ENCODE measurements at places on chromosomes 5 and 9. TPM values are rescaled to one million over a fixed set of nuclear protein-coding genes. Genes with fewer than 3 reads are reported as not detected.

DNA sequence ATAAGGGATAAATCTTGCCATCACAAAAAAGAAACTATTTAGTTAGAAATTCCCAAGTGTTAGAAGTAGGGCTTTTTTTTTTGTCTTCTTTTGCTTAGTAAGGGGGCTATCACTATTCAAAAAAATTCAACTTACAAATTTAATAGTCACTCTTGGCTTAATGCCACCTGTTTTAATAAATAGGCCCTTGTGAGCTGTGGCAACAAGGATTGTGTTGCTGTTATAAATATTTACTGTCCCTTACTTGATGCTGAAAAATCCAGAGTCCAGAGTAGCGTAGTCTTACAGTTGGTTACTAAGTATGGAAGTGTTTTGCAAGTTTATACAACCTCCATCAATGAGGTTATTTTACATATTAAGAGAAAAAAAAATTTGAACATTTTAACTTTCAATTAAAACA is 21.4 kb upstream of the CEP78 start:
- no peak for DNase-seq

DNA sequence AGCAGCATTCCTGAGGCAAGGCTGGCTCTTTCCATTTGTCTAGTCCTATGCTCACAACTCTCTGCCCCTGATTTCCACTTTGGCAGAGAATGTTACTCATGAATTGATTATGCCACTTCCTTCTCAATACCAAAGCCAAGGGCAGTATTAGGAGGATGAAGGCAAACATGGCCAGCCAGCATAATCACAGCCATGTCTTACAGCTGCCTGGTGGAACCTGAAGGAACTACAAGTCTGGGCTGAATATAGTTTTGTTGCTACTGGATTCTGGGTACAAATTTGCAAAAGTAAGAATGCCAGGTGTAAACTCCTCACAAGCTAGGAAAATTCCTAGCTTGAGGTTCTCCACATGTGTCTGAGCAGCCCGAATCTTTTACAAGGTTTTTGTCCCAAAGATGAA is 4.2 kb downstream of the SIL1 start:
- DNase-seq = peak; percentile 19

DNA sequence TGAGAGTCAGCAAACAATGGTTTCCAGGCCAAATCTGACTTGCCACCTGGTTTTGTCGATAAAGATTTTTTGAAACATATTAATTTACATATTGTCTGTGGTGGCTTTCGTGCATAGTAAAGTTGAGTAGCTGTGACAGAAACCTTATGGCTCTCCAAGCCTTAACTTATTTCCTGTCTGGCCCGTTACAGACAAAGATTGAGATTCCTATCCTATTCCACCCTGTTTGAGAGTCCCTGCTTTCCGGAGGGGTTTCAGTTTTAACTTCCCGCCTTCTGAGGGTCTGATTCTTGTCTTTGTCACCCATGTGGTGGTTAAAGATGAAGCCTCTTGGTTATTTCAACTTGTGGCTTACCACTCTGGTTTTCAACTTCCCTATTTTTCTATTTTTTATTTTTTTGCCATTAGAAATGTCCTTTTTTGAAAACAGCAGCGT is 11.4 kb downstream of the OTULIN start:
- no peak for DNase-seq

DNA sequence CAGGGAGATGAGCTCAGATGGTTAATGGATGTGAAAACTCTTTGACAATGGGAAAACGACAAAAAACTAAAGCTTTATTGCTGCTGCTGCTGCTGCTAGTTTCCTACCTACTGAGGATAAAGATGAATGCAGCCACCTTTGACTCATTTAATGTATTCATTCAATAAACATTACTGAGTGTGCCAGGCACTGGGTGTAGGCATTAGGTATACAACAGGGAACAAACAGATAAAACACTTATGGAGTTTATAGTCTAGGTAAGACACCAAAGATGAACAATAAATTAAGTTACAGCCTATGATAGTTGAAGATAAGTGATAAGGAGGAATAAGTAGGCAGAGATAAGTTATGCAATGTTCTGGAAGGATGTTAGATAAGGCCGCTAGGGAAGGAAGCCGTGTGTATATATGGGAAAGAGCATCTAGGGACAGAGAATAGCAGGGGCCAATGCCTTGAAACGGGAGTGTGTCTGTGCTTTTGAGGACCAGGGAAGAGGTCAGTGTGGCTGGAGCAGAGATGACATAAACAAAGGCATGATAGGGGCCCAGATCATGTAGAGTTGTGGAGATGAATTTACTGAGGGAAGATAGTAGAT is 477.6 kb downstream of the NTRK2 start:
- DNase-seq = no peak

DNA sequence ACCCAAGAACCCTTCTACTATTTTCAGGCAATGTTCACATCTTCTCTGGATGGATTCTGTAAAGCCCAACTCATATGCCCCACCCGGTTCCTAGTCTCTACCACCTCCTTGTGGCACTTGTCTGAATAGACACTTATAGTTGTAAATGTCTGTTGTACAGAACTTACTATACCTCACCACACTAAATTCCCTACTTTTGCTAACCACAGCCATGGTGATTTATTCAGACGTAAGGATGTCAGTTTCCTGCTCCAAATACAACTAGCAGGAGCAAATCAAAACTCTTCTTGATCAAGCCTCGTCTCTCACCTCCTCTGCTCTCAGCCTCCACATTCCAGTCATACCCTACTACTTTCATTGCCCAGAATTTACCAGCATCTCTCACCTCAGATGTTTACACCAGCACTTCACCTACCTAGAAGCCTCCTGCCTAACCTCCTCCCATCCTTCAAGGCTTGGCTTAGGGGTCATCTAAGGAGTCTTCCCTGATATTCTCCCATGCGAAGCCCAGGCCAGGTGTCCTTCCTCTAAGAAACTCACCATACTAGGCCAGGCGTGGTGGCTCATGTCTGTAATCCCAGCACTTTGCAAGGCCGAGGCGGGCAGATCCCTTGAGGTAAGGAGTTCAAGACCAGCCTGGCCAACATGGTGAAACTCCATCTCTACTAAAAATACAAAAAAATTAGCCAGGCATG is 75.5 kb downstream of the MAPKAP1 start:
- peak; percentile 48 for DNase-seq

- no peak for DNase-seq
These were observed 1.1 kb downstream of the EIF4E1B start for GRCh38 chr5:176631383-176632200.

IL4 gene
- total RNA-seq = 1.4 TPM

- no peak for DNase-seq
These were observed 143.8 kb upstream of the CCDC152 start for GRCh38 chr5:42612750-42613366.

SLU7 gene
- total RNA-seq = 38.4 TPM
